ENCODE measurements at places on chromosomes 7 and 10.

GRCh38 chr10:95790982-95791381 is 35.0 kb downstream of the ENTPD1 start:
- no peak for DNase-seq

GRCh38 chr10:10056961-10057360 is 960.7 kb upstream of the CELF2 start:
- DNase-seq, result peak; percentile 37

DNA sequence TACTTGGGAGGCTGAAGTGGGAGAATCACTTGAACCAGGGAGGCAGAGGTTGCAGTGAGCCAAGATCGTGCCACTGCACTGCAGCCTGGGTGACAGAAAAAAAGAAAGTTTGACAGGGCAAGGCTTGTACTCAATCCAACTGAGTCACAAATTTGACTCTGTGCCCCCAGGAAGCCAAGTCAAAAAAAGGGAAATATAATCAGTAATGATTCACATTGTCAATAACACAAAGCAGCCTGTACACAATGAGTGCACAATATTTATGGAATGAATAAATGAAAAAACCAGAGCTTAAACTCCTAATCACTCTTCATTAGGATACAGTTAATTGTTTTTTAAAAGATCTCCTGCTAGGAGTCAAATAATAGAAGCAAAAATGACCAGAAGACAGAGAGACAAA is 6.4 kb downstream of the NAPEPLD start:
- no peak for DNase-seq

DNA sequence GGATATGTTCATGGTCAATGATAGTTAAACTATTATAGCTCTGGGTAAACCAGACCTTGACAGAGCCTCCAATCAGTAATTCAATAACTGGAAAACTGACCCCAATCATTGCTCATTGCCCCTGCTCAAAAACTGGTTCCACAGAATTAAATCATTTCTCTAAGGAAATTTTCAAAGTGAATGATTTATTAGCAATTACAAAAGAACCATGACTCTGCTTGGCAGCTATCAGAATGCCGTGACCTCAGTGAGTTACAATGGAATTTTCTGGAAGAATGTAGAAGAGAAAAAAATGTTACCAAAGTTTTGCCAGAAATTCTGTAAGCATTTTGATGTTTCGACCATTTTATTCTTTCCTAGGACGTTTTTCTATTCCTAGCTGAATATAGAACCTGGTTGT is 106.8 kb upstream of the APBB1IP start:
- no peak for DNase-seq

DNA sequence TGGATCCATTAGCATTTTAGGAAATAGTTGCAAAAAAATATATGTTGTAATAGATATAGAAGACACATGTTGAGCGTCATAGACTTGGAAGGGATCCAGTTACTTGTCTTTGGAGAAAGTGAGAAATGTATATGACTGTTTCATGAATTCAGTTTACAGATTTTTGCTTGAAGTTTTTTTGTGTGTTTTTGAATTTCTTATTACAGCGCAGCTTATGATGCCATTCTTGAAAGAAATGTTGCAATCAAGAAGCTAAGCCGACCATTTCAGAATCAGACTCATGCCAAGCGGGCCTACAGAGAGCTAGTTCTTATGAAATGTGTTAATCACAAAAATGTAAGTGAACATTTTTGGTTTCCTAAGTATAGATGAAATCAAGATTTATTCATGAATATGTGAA is 98.2 kb downstream of the MAPK8 start:
- DNase-seq, result no peak

- DNase-seq, result no peak
These were observed 114.8 kb upstream of the DIP2C start for GRCh38 chr10:804191-804781.

DNA sequence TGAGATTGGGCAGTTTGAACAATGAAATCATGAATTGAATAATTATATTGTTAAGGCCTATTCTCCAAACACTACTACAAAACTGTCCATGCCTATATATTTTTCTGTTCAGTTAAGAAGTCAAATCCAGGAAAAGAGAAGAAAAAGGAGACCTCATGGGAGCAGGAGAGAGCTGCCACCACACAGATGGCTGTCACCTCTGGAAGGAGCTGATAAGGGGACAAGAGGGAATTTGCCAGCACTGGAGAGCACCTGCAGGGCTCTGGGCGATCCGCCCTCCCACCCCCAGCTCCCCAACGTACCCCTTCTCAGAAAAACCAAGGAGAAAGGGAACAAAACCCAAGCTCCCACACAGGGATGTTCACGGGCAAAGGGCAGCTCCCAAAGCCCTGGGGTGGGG is 227.8 kb downstream of the TNS3 start:
- DNase-seq, result no peak

DNA sequence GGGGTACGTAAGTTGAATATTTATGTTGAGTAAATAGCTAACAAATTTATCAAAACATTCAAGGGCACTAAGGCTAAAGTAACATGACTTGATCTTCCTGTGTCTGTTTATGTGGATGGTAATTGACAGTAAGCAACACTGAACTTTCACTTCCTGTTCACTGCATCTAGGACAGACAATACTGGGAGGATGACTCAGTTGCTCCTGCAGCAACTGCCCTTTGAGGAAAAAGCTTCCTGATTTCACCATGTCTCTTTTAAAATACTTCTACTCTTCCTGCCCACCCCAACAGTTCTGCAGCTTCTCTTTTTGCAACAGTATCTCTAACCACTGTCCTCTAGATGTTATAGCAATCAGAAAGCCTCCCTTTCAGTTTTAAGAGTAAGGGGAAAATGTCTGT is 76.6 kb upstream of the HGF start:
- DNase-seq, result no peak

GRCh38 chr10:99234791-99235657 is 628 bp downstream of the HPSE2 start:
- peak; percentile 26 for DNase-seq

GRCh38 chr7:1514995-1515401 is 10.8 kb upstream of the INTS1 start:
- no peak for DNase-seq

GRCh38 chr10:46198516-46198915 is 88.3 kb upstream of the ANTXRL start:
- DNase-seq, result no peak

DNA sequence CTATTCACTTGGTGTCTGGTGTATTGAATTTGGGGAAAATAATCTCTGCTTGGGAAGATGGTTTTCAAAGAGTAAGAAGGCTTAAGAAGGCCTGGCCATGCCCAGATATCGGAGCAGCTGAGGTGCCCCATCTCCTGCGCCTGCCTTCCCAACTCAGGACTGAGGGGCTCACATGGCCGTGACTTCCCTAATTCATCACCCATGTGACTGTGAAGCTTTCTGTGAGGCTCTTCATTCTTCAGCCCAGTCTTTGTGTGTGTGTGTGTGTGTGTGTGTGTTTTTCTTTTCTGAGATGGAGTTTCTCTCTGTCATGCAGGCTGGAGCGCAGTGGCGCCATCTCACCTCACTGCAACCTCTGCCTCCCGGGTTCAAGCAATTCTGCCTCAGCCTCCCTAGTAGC is 53.2 kb downstream of the PROSER2 start:
- DNase-seq, result no peak

DNA sequence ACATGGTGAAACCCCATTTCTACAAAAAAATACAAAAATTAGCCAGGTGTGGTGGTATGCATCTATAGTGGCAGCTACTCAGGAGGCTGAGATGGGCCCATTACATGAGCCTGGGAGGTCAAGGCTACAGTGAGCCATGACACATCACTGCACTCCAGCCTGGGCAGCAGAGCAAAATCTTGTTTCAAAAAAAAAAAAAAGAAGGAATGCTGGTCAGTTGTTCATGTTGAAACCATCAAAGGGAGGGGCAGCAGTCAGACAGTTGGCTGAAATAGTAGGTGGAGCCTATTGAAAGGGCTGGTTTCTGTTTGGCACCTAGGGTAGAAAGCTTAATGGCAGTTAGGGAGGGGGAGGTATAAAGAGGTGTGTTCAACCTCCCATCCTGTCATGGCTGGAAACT is 323.0 kb downstream of the GALNT17 start:
- peak; percentile 28 for DNase-seq

- no peak for DNase-seq
These were observed 171.0 kb downstream of the SLC16A9 start for GRCh38 chr10:59538623-59539022.

GRCh38 chr7:114310345-114311110 is 104.1 kb upstream of the FOXP2 start:
- no peak for DNase-seq

DNA sequence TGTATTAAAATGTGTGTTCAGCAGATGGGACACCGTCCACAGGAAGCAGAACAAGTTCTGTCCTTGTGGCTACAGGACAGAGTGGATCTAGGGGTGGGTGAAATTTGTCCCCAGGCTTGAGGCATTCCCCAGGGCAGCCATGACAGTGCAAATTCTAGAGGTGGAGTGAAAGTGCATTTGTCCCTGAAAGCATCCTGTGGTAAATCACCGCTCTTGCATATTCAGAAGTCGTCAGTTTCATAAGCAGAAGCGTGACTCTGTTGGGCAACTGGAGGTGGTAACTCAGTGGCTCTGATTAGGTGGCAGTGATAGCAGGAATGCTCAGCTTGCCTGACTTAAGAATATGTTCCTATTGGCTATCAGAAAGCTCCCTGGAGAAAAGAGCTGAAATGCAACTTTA is 96.6 kb downstream of the SNX10 start:
- DNase-seq, result no peak

DNA sequence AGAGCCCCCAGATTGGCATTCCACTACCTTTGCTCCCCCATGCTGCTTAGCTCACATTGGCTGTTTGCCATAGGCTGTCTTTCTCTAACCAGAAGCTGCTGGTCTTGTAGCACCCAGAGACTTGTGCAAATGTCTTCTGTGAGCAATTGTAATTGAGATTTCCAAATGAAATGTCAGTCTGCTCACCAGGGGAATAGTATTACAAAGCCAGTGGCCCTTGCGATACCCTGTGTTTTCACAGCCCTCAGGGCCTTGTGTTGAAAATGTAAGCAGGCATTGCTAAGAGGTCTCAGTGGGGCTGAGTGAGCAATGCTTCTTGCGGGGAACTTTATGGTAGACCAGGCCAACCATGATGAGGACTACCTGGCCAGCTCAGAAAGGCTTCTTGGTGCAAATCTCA is 746.5 kb downstream of the LRMDA start:
- no peak for DNase-seq

DNA sequence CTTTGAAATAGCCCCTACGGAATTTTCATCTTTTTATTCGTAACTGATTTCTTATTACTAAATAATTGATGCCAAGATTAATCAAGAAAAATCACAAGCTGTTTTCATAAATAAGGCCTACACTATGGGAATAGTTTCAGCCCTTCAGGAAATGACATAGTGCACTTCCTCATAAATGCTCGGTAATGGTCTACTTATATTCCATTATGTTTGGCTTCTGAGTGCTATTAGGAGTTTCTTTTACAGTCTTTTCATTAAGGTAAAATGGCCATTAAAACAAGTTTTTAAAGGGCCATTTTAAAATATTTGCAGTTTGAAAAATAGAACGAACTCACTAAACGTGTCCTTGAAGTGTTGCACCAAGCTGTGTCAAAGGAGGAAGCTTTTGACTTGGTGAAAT is 174.5 kb downstream of the DNAH11 start:
- DNase-seq, result no peak

GRCh38 chr7:84578825-84579224 is 384.2 kb upstream of the SEMA3A start:
- no peak for DNase-seq

DNA sequence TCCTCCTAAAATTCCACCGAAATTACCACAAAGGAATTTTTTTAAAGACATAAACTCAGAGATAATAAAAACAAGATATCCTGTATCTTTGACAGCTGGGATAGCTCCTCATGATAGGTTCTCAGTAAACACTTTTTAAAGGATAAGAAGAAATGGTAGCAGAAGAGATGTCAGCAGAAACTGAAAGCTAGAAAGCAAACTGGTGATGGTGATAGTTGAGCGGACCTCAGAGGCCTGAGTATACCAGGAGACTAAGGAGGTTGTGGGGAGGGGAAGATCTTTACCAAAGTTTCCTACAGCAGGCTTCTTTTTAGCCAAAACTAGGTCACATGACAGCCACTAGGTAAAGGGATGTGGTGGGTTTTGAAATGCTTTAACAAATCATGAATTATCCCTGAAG is 22.5 kb downstream of the PCGF5 start:
- no peak for DNase-seq

DNA sequence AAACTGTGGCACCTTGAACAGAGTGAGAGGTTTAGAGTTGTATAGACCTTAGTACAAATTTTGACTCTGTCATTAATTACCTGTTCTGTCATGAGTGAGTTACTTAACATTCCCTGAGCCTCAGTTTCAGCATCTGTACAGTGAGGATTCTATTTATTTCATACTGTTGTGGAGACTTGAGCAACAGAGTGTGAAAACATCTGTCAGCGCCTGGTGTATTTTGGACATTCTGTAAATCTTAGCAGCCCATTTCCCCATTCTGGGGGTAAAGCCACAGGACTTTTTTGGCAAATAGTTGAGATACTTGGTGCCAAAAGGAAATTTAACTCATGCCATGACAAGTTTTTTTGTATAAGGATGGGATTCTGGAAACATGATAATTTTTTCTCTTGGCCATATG is 94.8 kb downstream of the AUTS2 start:
- no peak for DNase-seq

GRCh38 chr10:127302343-127302742 is 106.0 kb upstream of the INSYN2A start:
- DNase-seq, result no peak

DNA sequence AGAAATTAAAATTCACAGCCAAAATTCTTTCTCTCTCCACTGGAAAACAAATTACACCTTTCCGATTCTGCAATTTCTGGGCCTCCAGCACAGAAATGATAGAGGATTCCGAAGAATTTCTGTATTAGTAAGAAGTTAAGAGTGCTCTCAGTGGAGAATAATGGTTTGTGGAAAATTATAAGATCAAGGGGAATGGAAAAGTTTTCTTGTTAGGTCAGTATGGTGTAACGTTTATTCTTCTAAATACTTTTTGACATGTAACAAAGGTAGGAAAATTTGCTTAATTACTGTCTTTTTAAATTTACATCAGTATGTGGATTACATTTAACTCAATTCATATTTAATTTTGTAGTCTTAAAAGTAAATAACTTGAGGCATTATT is 288.3 kb upstream of the NFE2L3 start:
- no peak for DNase-seq

- DNase-seq, result no peak
These were observed 152.3 kb downstream of the CELF2 start for GRCh38 chr10:11169976-11170375.

DNA sequence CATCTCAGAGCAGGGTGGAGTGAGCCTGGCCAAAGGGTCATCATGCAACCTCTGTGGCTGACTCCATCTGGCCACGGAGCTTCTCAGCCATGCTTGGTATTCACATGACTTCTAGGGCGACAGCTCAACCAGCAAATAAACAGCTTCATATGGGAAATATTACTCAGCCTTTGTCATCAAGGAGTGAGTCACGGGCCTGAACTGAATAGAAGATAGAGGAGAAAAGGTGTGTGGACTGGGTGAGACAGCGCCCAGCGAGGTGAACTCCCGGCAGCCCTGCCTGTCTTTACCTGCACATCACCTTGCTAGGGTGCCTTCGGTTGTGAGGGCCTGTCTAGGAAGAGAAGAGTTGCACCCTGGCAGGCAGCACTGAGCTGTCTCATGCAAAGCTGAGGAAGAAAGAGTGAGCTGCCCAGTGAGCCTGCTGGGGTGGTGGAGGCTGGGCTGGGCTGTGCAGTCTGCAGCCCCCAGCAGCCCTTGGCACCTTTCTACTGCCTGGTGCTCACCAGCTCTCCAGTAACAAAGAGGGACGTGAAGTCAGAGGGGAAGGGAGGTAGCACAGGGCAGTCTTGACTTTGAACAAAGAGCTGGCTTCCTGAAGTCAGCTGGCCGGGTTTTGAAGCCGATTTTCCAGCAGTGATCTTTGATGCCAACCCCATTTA is 114.2 kb downstream of the EGFR start:
- no peak for DNase-seq

All from GM23338 (cell line).